DND-41 (cell line): ENCODE measurements at places on chromosomes 2 and 18.

DNA sequence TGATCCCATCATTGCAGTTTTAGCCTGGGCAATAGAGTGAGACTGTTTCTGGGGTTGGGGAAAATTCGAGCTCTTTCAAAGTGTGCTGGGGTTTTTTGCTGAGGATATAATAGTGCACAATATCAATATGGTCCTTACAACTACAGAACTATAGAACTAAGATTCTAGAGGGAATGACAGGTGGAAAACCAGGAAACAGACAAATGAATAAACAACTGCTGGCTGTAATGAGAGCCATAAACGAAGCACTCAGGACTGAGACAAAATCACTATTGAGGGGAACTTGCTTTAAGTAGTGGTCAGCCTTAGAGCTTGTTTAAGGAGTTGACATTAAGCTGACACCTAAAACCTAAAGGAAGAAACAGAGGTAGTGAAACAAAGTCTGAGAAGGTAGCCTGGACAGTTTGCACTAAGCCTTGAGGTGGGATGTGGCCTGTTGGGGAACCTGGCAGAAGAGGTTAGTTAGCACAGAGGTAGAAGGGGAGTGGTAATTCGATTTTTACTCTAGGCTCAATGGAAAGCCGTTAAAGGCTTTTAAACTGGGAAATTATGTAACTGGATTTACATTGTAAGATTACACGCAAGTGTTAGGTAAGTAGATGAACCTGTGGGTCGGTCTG is 33.8 kb downstream of the LCLAT1 start:
- DNase-seq = no peak

DNA sequence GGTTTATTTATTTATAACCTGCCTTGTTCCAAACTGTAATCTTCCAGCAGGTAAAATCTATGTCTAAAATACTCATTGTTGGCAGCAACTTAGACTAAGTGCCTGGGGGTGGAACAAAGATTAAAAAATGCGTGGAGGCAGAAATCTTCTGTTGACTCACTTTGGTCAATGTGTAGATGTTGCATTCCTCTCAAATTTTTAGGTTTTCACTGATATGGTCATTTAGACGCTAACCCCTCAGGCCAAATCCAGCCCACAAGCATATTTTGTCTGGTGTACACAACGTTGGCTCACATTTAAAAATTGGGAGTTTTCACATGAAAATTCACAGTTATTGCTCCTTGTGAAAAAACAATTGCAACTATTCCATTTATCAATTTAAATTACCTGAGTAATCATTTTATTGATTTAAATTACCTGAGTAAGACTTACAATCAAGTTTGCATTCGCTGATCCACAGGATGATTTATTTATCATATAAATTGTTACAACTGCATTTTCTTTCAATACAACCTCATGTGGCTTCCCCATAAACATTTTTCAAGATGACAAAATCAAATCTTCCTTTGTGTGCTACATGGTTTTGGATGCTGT is 564.2 kb downstream of the TSN start:
- no peak for DNase-seq

- DNase-seq = no peak
Observed at GRCh38 chr2:108579623-108580022, 45.4 kb downstream of the LIMS1 start.

DNA sequence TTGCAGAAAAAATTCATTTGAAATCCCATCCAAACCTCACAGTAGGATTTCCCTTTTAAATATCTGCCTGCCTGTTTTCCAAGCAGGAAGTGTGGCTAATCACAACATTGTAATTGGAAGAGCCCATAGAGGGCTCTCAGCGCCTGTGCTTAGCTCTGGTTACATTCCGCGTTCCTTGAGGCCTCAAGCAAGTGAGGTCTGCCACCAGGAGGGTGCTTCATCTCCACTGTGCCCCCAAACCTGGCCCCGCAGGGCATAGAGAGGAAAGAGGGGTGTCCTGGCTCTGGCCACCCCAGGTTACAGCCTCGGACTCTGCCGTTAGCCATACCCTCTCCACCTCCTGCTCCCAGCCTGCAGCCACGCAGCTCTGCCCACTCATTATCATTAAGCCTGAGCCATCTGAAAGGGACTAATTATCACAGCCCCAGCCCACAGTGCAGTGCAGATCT is 214.8 kb downstream of the SP3 start:
- no peak for DNase-seq

- DNase-seq = no peak
Observed at GRCh38 chr18:49988101-49988500, 174.8 kb upstream of the ACAA2 start.

- DNase-seq = no peak
Observed at GRCh38 chr2:153567367-153567766, 88.8 kb upstream of the RPRM start.

DNA sequence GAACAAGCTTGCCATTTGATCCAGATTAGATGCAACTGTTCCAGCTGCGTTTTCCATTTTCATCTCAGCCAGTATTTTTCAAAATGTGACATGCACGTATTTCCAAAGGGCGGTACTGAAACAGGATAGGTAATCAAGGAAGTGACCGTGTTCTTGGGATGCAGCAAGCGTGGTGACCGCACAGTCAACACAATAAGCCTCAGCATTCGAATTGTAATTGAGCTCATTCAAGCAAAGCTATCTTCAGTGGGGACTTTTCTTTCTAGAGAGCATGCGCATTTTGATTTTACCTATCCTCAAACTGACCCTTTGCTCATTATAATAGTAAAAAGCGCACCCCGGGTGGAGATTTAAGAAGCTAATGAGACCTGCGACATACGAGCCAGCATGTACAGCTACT is 3.4 kb upstream of the ALPP start:
- DNase-seq = no peak

- DNase-seq = no peak
Observed at GRCh38 chr2:70698847-70699246, 69.2 kb downstream of the ADD2 start.

DNA sequence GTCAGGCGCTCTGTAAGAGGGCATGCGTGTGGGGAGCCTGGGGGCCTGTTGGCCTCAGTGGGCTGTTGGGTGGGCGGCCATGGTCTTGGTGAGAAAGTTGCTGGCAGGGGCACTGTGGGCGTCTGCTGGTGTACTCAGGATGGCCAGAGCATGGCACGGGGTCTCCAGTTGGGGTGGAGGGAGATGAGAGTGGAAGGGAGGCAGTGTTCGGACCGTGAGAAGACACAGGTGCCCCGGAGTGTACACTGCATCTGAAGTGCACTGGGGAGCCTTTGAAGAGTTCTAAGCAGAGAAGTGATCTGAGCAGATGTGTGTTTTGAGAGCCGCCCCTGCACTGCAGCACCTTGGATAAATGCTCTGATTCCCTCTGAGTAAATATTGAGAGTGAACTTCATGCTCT is 150.8 kb downstream of the LDLRAD4 start:
- DNase-seq = no peak

- no peak for DNase-seq
Observed at GRCh38 chr2:16615687-16616615, 49.7 kb downstream of the CYRIA start.

- DNase-seq = no peak
Observed at GRCh38 chr2:223967981-223968380, 10.7 kb downstream of the MRPL44 start.

DNA sequence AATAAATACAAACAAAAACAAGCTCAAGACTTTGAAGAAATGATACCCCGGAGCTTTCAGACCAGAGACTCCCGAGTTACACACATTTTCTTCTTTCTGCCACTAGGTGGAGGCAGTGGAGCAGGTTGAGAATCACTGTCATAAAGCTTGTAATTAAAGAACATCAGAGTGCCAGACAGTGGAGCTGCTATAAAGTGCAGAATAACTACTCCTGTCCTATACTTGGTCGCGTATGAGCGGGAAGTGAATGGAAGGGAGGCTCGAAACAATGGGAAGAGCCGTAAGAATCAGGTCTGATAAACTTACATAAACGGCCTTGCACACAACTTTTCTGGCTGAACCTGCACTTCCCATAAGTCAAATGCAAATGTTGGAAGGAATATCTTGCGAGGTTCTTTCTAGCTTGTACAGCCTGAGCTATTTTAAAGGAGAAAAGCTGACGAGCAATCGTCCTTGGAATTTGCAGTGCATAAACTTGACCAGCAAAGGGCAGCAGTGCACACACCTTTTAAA is 189.0 kb downstream of the RPIA start:
- peak; percentile 47 for DNase-seq

GRCh38 chr2:9106338-9107167 is 100.1 kb upstream of the ASAP2 start:
- no peak for DNase-seq

DNA sequence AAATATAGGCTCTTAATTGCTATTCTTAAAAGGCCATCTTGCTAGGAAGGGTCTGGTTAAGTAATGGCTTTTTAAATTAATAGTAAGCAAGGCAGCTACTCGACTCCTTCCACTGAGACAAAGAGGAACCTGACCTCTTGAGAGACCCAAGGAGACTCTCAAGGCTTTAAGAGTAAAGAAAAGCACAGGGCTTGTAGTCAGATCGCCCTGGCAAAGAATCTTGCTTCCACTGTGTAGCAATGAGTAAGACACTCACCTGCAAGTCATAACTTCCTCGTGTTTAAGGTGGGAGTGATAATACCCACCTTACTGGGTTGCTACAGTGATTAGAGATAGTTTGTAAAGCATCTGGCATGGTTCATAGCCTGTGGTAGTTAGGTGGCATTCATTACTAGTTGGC is 274.5 kb downstream of the TSN start:
- no peak for DNase-seq

GRCh38 chr2:12452185-12452584 is 264.6 kb upstream of the TRIB2 start:
- DNase-seq = no peak

DNA sequence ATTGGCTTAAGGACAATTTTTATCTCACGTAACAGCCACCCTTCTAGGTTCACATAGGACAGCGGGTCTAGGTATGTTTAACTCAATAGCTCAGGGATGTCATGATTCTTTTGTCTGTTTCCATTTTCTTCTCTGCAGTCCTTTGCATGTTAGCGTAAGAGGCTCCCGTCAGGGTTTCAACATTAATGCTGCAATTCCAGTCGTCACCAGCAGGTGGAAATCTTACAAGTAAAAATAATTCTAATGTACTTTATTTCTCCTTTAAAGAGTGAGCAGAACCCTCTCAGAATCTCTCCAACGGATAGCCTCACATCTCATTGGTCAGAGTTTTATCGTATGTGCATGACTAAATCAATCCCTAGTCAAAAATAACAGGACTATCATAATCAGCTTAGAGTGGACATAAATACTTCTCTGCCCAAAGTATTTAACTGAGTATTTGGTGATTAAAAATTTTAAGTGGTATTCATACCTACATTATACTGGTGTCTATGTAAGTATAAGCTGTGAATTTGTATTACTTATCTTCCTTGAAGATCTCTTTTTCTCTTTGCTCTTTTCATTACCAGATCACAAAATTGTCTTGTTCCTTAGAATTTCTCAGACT is 487.2 kb upstream of the GCFC2 start:
- peak; percentile 62 for DNase-seq

DNA sequence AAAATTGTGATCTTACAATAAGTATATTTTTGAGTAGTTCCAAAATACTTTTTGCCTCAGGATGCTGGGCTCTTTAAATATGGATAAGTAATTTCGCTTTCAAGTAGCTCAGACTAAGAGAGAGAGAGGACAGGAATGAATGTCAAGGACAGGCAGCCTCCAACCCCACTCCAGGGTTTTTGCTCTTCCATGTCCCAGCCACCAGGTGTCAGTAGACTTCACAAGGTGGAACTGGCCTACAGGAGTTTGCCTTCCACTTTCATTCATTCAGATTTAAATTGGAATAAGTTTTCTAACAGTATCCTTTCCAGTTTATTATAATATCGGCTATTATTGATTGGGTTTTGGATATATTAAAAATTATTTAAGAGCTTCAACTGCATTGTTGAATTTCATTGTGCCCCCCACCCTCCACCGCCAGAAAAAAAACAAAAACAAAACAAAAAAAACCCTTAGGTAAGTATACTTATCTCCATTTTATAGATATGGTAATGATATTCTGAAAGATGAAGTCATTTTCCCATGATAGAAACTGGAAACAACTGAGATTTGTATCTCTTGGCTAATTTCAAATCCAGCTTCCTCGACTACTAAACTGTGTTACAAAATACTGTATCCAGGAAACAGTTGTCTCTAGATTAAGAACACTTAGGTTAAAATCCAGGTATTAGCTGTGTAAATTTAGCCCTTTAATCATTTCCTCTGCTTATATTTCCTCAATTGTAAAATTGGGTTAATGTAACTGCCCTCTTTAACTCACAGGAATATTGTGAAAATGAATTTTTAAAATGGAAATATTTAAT is 793.1 kb downstream of the ERBB4 start:
- DNase-seq = peak; percentile 61

DNA sequence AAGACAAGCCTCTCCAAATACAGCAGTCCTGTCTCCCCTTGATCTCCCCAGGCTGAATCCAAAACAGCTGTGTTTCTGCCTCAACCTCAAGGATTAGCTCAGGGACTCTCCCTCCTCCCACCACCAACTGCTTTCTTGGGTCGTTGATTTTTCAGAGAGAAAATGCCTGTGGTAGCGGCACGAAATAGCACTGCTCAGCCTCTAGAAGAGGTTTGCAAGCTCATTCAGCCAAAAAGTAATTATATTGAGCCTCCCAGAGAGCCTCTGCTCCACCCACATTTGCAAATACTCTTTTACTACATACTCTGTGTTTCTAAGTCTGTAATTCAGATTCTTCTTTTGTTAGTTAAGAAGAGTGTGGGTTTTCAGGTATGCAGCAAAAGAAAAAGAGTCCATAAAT is 396.4 kb upstream of the TNP1 start:
- no peak for DNase-seq

DNA sequence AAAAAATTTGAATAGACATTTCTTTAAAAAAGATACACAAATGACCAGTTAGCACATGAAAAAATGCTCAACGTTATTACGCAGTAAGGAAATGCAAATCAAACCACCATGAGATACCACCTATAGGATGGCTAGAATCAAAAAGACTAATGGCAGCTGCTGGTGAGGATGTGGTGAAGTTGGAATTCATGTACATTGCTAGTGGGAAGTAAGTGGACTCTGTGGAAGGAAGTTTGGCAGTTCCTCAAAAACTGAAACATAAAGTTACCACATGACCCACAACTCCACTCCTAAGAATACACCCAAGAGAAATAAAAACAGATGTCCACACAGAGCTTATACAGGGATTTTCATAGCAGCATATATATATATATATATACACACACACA is 51.2 kb downstream of the MBP start:
- DNase-seq = no peak

DNA sequence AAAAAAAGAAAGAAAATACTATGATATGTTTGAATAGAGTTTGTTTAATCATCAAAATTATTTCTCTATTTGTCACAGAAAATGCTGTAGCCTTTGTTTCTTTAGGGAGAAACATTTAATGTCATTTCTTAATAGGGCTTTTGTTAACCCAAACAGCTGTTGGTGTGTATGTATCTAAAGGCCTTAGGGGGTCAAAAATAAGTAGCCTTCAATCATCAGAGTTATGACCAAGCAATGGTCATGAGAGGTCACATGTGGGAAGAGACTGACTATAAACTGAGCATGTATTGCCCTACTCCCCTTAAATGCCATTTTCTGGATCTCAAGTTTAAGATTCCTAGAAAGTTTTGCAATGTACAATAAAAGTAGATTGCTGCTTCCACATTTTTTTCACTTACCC is 22.7 kb downstream of the HNMT start:
- no peak for DNase-seq

GRCh38 chr2:239939736-239940483 is 85.2 kb downstream of the NDUFA10 start:
- peak; percentile 34 for DNase-seq

GRCh38 chr2:216792222-216793021 is 67.4 kb downstream of the TNP1 start:
- DNase-seq = no peak

- no peak for DNase-seq
Observed at GRCh38 chr18:51229328-51229727, 31.8 kb upstream of the MEX3C start.

- DNase-seq = no peak
Observed at GRCh38 chr2:112142525-112143078, 4.4 kb downstream of the FBLN7 start.
